Hematopoietic multipotent progenitor cell treated with erythropoietin and hydrocortisone succinate and interleukin-3 and kit ligand, for 6 days (in vitro differentiated cells): ENCODE measurements at places on chromosomes 11 and 22.
A peak's percentile ranks its signal among the peaks of the same experiment; 100 is the strongest.

DNA sequence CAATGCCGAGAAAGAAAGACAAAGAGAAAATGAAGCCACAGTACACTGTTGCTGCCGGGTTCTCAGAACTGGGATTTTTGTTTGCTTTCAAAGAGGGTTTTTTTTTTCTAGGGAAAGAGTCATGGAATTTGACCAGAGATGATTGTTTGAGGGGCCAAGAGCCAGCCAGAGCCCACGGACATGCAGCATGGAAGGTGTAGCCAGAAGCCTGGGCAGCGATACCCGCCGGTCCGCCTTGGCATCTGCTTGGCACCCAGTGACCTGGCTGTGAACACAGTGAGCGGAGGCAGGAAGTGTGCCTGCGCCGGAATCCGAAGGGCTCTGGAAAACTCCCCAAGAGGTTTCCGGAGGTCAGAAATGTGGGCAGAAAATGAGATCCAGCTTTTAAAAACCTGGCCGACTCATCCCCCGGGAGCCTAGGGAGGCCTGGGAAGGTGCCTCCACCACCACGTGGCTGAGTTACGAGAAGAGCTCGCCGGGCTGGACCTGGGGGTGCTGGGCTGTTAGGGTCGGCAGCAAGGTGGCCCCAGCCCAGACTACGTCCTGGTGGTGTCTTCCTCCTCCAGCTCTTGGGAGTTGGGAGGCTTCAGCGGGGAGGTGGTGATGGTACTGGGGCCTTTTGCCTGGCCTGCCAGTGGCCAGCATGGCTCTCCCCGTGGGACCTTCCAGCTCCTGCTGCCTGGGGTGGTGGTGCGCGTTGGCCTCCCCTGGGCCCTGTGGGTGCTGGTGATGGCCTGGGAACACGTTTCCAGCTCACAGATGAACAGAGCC lies 61.6 kb upstream of the PPARA start:
- no peak for DNase-seq

DNA sequence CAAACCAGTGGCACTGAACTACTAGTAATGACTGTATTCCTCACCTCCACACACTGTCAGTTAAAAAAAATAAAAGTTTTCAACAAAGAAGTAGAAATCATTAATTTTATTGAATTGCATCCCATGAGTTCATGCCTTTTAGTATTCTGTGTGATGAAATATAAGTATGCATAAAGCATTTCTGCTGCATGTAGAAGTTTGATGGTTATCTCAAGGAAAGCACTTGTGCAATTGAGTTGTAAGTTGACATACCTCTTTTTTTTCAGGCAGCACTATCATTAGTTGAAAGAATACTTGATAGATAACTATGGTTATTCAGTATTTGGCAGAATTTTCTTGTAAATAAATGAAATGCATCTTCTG lies 104.4 kb downstream of the STIM1 start:
- peak; percentile 61 for DNase-seq

- DNase-seq, result no peak
Observed at GRCh38 chr11:70899616-70900015, 352.8 kb downstream of the SHANK2 start.

DNA sequence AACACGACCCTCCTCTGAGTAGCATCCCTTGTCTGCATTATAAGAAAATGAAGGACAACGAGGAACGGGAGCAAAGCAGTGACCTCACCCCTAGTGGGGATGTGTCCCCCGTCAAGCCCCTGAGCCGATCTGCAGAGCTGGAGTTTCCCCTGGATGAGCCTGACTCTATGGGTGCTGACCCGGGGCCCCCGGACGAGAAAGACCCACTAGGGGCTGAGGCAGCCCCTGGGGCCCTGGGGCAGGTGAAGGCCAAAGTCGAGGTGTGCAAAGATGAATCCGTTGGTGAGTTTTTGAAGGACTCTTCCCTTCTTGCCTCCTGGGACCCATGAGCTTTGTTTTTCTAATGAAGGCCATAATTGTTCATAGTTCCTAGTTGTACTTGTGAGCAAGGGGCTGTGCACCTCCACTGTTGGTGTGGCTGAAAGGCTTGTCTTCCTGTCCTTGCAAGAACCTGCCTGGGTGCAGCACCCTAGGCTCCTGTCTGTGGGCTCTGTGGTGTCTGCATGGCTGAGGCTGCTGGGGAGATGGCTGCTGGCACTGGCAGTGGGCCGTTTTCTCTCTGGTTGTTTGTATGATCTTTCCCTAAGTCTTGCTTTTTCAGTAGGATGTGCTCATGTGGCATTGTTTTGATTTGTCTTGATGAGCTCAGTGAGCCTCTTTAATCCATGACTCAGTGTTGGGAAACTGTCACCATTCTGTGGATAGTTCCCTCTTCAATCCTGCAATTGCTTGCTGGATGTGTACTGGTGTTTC lies 10.1 kb downstream of the DGCR8 start:
- DNase-seq, result no peak

DNA sequence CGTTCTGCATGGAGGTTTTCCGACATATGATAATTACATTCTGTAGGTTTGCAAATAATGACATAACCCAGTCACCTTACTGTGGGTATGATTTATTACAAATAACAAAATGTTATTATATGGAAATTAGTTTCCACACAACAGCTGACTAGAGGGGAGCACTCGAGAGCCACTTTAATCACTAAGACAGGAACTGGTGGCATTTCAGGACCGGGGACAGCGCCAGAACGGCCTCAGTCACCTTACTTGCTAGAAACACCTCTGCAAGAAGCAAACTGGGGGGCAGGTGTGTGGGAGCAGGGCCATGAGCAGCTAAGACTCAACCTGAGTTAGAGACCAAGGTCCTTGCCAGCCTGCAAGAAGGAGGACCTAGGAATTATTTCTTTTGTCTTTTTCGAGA lies 199.9 kb downstream of the DSCAML1 start:
- peak; percentile 78 for DNase-seq

- DNase-seq, result no peak
Observed at GRCh38 chr11:123630126-123630608, 24.3 kb downstream of the SCN3B start.
